ENCODE measurements at places on chromosomes 7 and 10.

DNA sequence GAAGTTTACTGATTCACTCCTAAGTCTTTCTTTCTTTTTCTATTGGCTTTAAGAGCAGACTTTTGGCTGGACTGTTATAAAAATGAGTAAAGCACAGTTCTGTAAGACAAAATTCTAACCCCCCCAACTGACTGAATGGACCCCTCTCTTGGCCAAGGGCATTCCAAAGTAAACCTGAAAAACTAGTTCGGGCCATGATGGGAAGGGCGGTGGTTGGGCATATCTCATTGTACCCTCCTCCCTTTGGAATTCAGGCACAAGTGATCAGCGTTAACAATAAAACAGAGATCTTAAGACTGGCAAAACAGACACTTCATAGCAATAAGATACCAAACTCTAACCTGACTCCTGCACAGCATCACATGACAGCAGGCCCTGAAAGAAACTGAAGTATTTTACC lies 6.1 kb upstream of the KIF20B start:
- no peak for DNase-seq

- no peak for DNase-seq
Measured at GRCh38 chr10:100356067-100357017, 9.3 kb downstream of the SCD start.

DNA sequence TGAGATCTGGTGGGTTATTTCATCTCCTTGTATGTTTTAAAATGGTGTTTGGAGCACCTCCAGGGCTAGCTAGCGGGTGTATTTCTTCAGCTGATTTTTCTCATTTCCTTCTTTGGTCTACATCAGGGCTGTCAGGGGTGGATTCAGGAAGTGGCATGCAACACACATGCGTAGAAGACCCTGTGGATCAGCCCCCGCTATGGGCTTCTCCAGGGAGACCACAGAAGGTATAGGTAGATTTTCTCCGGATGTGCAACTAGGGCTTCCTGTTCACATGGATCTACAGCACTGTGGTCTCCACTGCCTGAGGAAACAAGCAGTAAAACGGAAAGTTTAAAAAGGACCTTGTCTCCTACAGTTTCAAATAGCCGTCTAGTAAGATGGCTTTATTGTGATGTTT lies 10.4 kb downstream of the NUB1 start:
- DNase-seq: peak; percentile 27

DNA sequence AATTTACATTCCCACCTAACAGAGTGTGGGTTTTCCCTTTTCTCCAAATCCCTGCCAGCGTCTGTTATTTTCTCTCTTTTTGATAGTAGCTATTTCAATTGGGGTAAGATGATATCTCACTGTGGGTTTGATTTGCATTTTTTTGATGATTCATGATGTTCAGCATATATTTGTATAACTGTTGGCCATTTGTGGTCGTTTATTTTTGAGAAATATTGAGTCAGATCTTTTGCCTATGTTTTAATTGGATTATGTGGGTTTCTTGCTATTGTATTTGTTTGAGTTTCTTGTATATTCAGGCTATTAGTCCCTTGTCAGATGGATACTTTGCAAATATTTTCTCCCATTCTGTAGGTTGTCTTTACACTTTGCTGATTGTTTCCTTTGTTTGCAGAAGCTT lies 193.8 kb downstream of the ABCA13 start:
- DNase-seq: no peak

DNA sequence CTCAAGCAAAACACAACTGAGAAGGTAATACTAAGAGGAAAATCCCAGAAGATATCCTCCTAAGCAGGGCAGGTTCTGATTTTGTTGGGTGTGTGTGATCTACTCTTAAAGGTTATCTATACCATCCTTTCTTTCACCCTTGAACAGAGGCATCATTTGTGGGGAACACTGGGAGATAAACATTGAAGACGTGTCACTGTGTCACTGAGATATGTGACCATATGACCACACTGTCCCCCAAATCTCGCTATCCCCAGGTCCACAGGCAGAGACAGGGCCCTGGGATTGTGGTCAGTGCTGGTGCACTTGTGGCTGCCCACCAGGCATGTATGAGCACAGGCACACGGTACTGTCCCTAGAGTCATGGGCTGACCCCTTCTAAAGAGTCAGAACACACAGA lies 30.0 kb downstream of the TECTB start:
- DNase-seq: no peak

DNA sequence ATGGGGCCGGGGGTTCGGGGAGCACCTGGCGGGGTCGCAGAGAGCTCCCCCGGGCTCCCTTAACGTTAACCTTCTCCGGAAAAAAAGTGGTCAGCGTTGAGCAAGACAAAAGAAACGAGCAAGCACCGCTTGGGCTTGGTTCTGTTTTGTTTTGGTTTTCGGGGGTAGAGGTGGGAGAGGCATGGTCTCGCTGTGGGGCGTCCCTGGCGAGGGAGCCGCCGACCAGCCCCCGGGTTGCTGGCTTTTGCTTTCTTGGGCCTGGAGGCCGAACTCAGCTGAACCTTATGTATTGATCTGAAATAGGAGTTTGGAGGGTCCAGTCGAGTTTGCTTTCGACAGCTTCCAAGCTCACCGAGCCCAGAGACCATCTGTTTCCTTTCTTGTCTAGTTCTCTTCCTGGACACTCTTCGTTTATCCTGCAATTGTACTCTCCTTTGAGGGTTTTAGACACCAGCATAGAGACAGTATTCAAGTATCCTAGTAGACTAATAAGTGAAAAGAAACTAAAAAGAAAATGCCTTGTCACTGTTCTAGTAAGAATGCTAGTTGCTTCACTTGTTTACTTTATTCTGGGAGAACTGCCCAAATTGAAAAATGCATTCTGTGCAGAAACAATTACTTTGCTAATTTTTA lies 980 bp downstream of the FHIP2A start:
- no peak for DNase-seq

- DNase-seq: no peak
Measured at GRCh38 chr7:135831455-135832195, 83.0 kb upstream of the FAM180A start.

DNA sequence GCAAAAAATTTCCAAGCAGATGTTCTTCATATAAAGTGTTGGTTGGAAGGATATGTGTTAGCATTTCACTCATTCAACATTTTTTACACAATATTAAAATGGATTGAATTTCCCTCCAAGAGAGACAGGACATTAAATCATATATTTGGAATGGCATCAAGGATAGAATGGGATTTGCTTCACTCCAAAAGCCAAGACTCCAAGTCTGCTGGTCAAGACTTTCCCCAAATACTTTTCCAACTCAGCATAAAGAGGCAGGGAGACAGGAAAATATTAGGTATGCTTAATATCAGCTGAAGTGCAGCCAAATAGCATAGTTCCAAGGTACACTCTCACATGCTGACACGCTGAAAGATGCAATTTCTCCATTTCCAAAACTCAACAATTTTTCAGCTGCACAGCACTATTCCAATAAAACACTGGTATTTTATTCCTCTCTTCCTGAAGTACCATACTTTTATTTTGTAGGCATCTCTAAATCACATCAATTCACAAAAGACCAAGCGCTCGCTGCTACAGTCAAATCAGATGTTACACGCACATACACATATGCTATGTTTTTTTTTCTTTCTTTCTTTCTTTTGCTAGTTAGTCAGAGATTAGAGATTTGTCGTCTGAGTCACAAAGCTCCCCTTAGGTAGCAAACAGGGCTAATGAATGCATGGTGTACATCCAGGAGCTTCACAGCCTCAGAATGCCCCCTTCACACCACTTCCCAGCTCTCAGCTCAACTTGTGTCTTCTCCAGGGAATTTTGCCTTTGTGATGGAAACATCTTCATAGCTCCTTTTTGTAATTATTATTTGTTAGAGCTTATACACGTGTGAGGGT lies 1033.8 kb upstream of the AUTS2 start:
- DNase-seq: no peak

DNA sequence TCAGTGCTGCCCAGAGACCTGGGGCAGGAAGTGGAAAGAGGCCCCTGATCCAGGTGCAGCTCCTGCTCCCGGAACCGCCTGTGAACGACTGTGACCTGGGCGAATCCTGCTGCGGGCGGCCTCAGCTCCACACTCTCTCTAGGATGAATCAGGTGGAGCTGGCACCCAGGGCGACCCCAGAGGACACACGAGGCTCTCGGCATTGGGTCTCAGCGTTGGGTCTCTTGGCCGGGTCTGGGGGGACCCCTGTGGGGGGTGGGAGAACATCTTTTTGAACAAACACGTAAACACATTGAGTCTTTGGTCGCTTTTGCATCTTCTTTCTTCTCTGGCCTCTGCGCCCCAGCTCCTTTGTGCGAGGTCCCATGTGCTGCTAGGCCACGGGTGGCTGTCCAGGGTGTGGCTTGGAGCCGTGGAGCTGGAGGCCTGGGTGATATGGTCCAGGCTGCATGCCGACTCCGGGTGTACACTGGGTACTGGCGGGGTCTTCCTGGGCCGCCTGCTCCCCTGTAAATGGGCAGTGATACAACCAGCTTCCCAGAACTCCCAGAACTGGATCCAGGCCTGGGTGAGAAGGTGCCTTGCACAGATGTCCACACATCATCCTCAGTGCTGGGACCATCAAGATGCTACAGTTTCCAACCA lies 435.8 kb downstream of the DNAJB6 start:
- DNase-seq: no peak

GRCh38 chr7:158126661-158127060 lies 461.0 kb downstream of the PTPRN2 start:
- no peak for DNase-seq

- no peak for DNase-seq
Measured at GRCh38 chr7:19104811-19105210, 12.6 kb downstream of the TWIST1 start.

- DNase-seq: no peak
Measured at GRCh38 chr7:79820387-79820786, 314.2 kb upstream of the GNAI1 start.

DNA sequence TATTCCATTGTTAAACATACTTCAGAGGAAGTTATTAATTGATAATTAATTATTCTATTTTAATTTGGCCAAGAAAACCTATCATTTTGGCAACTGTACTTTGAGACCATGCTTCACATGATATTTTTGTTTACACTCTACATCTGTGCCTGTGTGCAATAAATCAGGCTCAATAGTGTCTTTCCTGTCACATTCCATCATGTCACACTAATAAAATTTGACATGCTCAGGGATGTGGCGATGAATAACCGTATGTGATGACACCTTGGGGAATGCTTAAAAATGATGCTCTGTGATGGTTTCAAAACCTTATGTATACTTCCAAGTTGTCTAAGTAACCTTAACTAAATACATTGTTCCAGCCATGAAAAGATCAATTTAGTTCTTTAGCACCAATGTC lies 364.6 kb upstream of the TEX47 start:
- no peak for DNase-seq

GRCh38 chr10:66151346-66151745 lies 774.5 kb upstream of the LRRTM3 start:
- no peak for DNase-seq

- DNase-seq: no peak
Measured at GRCh38 chr7:115306586-115306985, 384.7 kb downstream of the MDFIC start.

- DNase-seq: no peak
Measured at GRCh38 chr7:141949451-141949850, 2.7 kb upstream of the CLEC5A start.

DNA sequence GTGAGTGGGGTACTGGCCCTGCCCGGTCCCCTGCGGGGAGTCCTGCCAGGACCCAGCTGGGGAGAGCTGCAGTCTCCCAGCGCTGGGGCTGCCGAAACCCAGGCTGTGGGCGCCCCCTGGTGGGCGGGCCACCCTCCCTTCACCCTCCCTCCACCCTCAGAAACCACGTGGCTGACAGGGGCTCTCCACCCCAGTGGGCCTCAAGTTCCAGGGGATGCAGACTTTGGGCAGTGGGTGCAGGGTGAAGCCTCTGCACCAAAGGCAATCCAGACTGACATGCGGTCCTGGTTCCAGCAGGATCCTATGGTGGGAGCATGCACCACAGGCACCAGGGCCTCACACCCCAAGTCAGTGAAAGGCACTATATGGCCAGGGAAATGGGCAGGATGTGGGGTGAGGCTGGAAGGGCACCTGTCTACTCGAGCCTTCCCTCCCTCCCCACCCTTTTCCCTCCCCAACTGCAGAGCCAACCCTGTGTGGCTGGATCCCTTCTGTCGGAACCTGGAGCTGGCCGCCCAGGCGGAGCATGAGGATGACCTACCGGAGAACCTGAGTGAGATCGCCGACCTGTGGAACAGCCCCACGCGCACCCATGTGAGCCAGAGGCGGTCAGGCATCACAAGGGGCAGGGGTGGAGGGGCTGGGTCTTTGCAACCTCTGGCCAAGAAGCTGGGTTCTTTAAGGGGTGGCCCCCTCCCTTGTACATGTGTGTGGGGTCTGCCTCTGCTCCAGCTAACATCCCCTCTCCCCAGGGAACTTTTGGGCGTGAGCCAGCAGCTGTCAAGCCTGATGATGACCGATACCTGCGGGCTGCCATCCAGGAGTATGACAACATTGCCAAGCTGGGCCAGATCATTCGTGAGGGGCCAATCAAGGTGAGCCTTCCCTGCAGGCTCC lies 38.8 kb downstream of the PSAP start:
- DNase-seq: peak; percentile 68

GRCh38 chr7:3109311-3109915 lies 65.7 kb upstream of the CARD11 start:
- no peak for DNase-seq

- no peak for DNase-seq
Measured at GRCh38 chr10:28769091-28769604, 91.8 kb downstream of the BAMBI start.

- DNase-seq: no peak
Measured at GRCh38 chr10:79275431-79275851, 71.8 kb upstream of the PPIF start.

DNA sequence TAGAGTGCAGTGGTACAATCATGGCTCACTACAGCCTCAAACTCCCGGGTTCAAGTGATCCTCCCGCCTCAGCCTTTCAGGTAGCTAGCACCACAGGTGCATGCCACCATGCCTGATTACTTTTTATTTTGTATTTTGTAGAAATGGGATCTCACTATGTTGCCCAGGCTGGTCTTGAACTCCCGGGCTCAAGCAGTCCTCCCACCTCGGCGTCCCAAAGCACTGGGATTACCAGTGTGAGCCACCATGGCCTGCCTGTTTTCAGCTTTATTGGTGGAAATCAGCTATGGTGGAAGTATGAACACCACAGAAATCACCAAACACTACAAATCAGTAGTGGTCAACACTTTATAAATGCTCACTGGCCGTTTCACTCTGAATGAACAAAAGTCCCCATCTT lies 299.9 kb upstream of the LYZL1 start:
- DNase-seq: no peak

DNA sequence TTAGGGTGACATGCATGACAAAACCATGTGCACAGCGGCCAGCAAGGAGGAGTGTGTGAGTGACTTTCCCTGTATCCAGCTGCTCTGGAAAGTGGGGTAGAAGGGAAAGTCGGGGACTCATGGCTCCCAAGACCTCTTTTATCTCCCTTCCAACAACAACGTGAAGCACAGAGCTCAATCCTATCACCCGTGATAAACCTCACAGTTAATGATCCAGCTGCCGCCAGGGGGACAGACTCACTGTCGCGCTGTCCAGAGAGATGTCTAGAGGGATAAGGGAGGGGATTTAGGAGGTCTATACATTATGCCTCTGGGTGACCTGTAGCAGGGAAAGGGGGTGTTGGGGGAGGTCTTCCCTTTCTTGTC lies 84.0 kb upstream of the SMNDC1 start:
- no peak for DNase-seq

- DNase-seq: no peak
Measured at GRCh38 chr10:59240582-59241183, 64.2 kb downstream of the PHYHIPL start.

GRCh38 chr10:100349087-100349486 lies 2.1 kb downstream of the SCD start:
- no peak for DNase-seq

- no peak for DNase-seq
Measured at GRCh38 chr7:105222953-105223352, 165.8 kb downstream of the SRPK2 start.

- DNase-seq: no peak
Measured at GRCh38 chr10:49187950-49188761, at the start of gene TMEM273. TSS of gene TMEM273 (minus strand) at chr10:49188391. CDS start at chr10:49188336, 55 bp downstream.

All from activated CD4-positive, alpha-beta T cell treated with anti-CD3 and anti-CD28 coated beads for 1 hour (primary cell).